ENCODE measurements at places on chromosomes 16 and 17.
A peak's percentile ranks its signal among the peaks of the same experiment; 100 is the strongest.

- DNase-seq: no peak
Measured at GRCh38 chr17:352421-353212, at the start of gene RPH3AL. Gene RPH3AL (minus strand): TSS chr17:352807. CDS start chr17:327543, 25,264 bp downstream.

GRCh38 chr17:50573866-50574611, 13.5 kb downstream of the CACNA1G start:
- no peak for DNase-seq

GRCh38 chr17:40873801-40874200, 6.8 kb upstream of the KRT12 start:
- DNase-seq: no peak

- DNase-seq: peak; percentile 55
Measured at GRCh38 chr17:29357821-29358232, 32.3 kb upstream of the TAOK1 start.

GRCh38 chr17:4161192-4161966, 18.4 kb downstream of the CYB5D2 start:
- DNase-seq: no peak

GRCh38 chr16:67165121-67166078, 855 bp downstream of the HSF4 start:
- no peak for DNase-seq

DNA sequence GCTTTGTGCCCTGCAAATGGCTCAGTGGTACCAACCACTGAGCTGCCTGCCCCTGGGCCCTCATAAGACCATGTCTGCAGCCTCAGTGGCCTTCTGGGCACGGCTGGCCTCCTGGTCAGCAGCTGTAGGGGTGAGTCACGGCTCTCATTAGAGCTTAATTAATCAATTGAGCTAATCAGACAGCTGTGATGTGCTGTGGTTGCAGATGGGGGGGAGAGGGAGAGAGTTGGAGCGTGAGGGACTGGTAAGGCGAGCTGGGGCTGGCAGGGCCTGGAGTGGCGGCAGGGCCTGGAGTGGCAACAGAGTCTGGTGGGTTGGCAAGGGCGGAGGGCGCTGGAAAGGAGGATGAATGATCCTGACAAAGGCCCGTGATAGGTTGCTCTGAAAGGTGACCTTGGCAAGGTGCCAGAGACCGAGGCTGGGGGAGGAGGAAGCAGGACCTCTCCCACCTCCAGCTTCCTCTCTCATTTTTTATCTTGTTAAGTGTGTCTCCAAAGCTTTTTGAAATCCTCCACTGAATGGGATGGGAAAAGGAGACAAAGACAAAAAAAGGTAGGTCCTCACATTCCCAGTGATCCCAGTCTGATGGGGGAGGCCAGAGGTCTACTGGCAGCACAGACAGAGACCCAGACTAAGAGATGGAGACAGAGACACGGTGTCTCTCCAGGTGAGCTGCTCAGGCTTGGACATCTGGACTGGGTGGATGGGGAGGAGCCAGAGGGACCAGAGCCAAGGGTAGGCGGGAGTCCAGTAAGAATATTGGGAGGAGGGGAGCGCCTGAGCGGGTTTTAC, 41.6 kb downstream of the DCAKD start:
- no peak for DNase-seq

GRCh38 chr16:88499292-88499691, 46.2 kb downstream of the ZFPM1 start:
- DNase-seq: no peak

DNA sequence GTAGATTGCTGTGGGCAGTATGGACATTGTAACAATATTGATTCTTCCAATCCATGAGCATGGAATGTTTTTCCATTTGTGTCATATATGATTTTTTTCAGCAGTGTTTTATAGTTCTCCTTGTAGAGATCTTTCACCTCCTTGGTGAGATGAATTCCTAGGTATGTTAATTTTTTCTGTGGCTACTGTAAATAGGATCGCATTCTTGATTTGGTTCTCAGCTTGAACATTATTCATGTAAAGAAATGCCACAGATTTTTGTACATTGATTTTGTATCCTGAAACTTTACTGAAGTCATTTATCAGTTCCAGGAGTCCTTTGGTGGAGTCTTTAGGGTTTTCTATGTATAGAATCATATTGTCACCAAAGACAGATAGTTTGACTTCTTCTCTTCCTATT, 19.7 kb upstream of the CDR2 start:
- DNase-seq: no peak

GRCh38 chr16:16059895-16060590, 110.6 kb downstream of the ABCC1 start:
- no peak for DNase-seq

- no peak for DNase-seq
Measured at GRCh38 chr17:16486373-16487250, 5.4 kb downstream of the LRRC75A start.

DNA sequence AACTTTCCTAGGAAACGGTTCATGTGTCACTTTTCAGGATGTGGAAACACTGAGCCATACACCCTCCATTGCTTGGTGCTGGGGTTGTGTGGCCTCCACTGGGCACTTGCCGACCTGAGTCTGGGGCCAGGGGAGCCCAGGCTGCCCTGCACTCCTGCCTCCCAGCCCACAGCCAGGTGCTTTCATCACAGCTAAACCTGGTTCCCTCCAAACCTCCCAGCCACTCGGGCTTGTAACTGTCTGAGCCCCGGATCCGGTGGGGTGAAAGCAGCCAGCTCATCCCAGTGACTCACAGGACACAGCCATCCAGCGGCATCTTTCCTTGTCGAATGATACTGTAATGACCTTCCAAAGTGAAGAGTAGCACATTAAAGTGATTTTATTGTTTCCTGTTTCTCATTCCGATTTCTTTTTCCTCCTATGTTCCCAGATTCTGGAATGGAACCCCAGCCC, 19.8 kb downstream of the CARHSP1 start:
- DNase-seq: no peak

- no peak for DNase-seq
Measured at GRCh38 chr17:10144982-10145381, 53.4 kb downstream of the GAS7 start.

- no peak for DNase-seq
Measured at GRCh38 chr17:28366605-28367004, 1.6 kb upstream of the SEBOX start.

- DNase-seq: no peak
Measured at GRCh38 chr16:72635694-72636093, 412.2 kb downstream of the ZFHX3 start.

GRCh38 chr16:19882646-19883045, 2.0 kb downstream of the GPRC5B start:
- DNase-seq: no peak

- peak; percentile 78 for DNase-seq
Measured at GRCh38 chr17:14302431-14303099, 1.7 kb downstream of the HS3ST3B1 start.

DNA sequence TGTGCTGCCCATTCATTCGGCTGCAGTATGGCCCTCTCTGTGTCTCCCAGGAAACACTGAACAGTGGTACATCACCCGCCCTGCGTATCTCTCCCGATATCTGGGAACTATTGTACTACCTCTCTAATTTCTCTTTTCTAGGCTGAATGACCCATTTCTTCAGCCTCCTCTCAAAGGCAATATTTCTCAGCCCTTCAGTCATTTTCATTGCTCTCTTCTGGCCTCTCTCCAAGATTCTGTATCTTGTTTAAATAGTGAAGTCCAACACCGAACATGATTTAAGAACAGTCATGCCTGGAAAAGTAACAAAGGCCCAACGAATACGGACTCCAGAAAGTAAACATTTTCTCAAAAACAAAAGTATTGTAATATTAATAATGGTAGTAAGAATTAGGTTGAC, 220.1 kb downstream of the ZFHX3 start:
- DNase-seq: no peak

GRCh38 chr17:77341069-77341541, 200.3 kb downstream of the SEC14L1 start:
- no peak for DNase-seq

- no peak for DNase-seq
Measured at GRCh38 chr17:12666718-12667117, 1.0 kb downstream of the MYOCD start.

DNA sequence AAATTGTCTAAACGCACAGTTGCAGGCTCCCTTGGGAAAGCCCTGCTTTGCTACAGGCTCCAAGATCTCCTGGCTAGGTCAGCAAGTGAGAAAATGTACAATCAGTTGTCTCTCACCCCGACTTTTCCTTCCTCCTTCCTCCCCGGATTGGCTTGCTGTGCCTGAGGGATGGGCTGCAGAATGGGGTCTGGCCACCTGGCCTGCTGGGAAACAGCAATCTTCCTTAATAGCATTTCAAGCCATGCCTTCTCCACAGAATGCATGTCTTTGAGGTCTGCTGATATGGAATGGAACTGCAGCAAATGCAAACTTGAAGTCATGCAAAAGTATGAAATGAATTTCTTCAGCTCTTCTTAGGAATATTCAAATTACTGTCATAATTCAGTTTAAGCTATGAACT, 42.9 kb upstream of the SLFN13 start:
- DNase-seq: no peak

DNA sequence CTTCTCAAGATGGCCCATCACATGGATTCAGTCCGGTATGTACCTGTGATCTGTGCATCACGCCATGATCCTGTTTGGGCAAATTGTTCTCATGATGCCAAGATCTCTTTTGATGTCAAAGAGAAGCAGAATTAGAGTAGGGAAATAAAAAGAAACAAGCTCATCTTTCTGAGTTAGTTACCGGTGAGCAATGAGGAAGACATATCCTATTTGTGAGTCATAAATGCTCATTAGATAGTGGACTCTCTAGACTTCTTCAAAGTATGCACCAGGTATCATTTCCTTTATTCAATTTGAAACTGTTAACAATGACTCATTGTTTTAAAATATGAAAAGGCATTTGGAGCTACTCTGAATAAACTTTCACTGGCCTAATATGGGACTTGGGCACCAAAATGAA, 8.0 kb upstream of the KRTAP4-12 start:
- no peak for DNase-seq

GRCh38 chr16:3536271-3536731, 35.5 kb downstream of the CLUAP1 start:
- no peak for DNase-seq

DNA sequence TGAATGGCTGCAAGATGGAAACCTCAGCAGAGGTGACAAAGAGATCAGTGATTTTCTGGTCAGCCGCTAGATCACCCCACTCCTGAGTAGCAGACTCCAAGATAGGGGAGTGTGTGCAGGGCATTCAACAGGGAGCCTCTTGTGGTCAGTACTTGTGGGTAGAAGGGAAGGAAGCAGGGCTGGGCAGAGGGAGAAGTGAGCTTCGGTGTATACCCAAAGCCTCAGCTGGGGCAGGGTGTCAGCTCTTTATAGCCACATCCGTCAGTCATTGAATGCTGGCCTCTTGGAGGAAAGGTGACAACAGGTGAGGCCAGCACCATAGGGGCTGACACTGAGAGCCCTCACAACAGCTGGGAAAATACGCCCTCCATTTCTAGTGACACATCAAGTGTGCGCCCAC, 2.2 kb upstream of the SLC12A3 start:
- DNase-seq: no peak

- DNase-seq: no peak
Measured at GRCh38 chr16:80883159-80883642, 78.8 kb upstream of the CDYL2 start.

Data from GM12865 (cell line).